ENCODE measurements at places on chromosomes 7 and 10. TPM values are rescaled to one million over a fixed set of nuclear protein-coding genes. Genes with fewer than 3 reads are reported as not detected.
A peak's percentile ranks its signal among the peaks of the same experiment; 100 is the strongest.

CADPS2 gene
- not detected for total RNA-seq

DNA sequence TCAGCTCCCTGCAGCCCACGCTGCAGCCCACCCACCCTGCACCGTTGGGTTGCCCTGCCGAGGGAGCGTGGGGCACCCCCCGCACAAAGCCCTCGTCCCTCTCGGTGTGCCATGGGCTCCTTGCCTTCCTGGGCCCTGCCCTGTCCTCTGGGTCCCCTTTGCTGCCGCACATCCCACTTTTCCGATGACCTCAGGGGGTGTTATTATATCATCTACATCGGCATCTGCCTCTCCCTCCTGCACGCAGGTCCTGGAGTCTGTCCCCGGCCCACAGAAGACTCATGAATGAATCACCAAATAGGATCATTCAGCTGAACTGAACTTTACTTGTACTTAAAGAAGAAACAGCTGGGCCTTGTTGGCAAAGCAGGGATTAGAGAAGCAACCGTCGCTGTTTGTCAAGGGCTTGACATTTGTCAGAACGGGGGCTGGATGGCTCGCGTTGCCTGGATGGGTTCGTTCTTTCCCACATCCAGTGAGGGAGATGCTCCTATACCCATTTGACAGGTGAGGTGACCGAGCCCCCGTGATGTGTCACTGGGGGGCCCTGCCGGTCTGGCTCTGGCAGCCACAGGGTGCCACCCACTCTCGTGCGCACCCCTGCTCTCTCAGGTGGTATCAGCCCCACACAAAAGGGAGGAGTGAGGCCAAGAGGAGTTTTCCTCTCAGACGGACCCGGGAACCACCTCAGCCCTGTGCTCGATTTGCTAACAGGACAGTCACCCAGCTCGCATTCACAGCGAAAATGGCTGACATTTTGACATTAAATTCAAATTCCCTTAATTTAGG, 58.6 kb upstream of the EBF3 start:
- peaks cover 18% of the 10 kb centered on the region for H3K4me1 ChIP-seq
- no peaks in the 10 kb centered on the region for H3K36me3 ChIP-seq
- H3K27me3 ChIP-seq: peaks cover 3% of the 10 kb centered on the region
- DNase-seq: no peak
- no peak overlapping the region for H3K27ac ChIP-seq

- no peaks in the 10 kb centered on the region for H3K27me3 ChIP-seq
- peak overlapping the region; percentile 86 for H3K27ac ChIP-seq
- peaks cover 20% of the 10 kb centered on the region for H3K4me1 ChIP-seq
- H3K4me3 ChIP-seq: peak overlapping the region; percentile 79
Observed at GRCh38 chr10:70889291-70889690, 926 bp upstream of the PCBD1 start.

PPP1R17 gene
- total RNA-seq: not detected

MUC3A gene
- not detected for total RNA-seq

PTER gene
- total RNA-seq: 19.2 TPM

TSPAN13 gene
- total RNA-seq: 0.50 TPM

GPR22 gene
- not detected for total RNA-seq

- DNase-seq: no peak
- no peaks in the 10 kb centered on the region for H3K27me3 ChIP-seq
- H3K4me3 ChIP-seq: no peak overlapping the region
- no peaks in the 10 kb centered on the region for H3K4me1 ChIP-seq
- H3K27ac ChIP-seq: no peak overlapping the region
Observed at GRCh38 chr7:155918720-155919390, 106.6 kb upstream of the SHH start.
